Gastrocnemius medialis (tissue), 4 donors: ENCODE measurements at places on chromosomes 3 and 15.

- DNase-seq, result no peak
Observed at GRCh38 chr3:25037049-25037547, 391.0 kb upstream of the RARB start.

DNA sequence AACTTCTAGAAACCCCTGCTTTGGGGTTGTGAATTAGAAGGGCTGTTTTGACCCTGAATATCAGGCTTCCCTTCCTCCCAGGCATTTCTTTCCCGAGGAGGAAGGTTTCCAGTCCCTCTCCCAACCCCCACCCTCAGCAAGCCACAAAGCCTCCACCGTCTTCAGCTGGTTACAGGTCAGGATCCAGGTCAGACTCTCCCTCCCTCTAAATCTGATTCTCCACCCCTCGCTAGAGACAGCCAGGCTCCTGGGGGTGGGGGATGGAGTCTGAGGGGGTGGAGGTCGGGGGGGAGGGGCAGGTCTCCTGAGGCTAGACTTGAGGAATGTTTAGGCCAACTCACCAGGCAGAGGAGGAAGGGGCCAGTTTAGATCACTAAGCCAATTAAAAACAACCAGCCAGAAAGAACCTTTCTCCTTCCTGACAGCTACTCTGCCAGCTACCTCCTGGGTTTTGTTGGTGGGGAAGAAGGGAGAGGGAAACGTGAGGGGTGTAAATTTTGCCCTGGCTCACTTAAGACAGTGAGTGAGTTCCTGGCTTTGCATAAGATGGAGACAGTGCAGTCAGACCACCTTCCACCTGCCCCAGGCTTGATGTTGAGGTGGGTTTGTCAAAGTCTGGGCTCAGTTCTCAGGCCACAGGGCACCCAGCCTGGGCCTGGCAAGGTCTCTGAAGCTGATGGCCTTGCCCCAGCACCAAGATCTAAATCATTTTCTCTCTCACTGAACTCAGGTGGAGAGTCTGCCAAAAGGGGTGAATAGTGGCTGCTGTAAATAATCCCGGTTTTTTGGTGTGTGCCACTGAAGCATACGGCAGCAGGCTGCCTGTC, 19.5 kb downstream of the BMF start:
- no peak for DNase-seq

GRCh38 chr3:55774856-55775255, 287.8 kb upstream of the WNT5A start:
- DNase-seq, result no peak

- DNase-seq, result no peak
Observed at GRCh38 chr15:76010613-76011012, 1.6 kb downstream of the NRG4 start.

GRCh38 chr3:13258280-13258679, 161.8 kb downstream of the NUP210 start:
- no peak for DNase-seq

GRCh38 chr15:70823196-70823595, 30.8 kb downstream of the LARP6 start:
- DNase-seq, result no peak

- no peak for DNase-seq
Observed at GRCh38 chr3:74447221-74447620, 167.2 kb downstream of the CNTN3 start.

DNA sequence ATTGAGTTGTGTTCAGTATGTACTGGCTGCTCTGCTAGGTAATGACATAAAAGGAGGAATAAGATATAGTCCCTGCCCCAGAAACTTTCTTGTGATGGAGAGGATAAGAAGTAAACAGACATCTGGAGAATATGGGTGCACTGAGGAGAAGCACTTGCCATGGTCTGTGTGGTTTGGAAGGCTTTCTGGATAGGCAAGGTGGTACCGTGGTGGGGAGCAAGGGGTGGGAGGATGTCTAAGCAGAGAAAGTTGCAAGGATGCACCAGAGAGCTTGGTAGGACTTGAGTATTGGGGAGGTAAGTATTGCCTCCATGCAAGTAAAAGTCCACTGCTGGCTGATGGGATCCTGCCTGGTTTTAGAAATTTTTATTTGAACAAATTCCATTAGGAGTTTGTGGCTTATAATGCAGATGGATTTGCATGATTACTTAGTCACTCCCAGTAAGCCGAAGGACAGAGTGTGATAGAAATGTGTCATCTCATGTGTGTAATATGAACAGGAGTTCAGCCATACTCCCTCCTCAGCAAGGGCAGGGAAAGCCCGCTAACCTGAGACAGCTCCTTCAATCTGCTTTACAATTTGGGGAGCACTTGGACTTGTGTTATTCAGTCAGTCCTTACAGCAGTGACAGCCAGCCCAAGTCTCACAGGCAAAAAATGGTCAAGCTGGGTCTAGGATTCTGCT, 53.6 kb downstream of the CLSTN2 start:
- no peak for DNase-seq

DNA sequence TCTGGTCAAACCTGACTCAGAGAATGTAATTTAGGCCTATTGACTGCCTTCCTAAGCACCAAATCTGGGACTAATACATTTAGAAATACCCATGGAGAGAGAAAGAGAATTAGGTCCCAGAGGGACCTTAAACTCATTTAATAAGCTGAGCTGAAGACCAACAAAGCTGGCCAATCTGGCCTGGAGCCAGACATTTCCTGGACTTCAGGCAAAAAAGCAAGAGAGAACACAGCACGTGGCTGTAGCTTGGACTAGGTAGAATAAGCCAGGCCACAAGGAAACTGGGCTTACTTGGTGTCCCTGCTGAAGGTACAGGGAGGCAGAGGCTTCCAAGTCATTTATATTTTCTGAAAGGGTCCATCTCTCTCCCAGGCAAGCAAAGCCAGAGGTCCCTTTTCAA, 88.1 kb downstream of the RTP4 start:
- no peak for DNase-seq

GRCh38 chr15:92049290-92049989, 195.9 kb downstream of the SLCO3A1 start:
- no peak for DNase-seq

- no peak for DNase-seq
Observed at GRCh38 chr3:99418709-99419108, 219.7 kb upstream of the COL8A1 start.

DNA sequence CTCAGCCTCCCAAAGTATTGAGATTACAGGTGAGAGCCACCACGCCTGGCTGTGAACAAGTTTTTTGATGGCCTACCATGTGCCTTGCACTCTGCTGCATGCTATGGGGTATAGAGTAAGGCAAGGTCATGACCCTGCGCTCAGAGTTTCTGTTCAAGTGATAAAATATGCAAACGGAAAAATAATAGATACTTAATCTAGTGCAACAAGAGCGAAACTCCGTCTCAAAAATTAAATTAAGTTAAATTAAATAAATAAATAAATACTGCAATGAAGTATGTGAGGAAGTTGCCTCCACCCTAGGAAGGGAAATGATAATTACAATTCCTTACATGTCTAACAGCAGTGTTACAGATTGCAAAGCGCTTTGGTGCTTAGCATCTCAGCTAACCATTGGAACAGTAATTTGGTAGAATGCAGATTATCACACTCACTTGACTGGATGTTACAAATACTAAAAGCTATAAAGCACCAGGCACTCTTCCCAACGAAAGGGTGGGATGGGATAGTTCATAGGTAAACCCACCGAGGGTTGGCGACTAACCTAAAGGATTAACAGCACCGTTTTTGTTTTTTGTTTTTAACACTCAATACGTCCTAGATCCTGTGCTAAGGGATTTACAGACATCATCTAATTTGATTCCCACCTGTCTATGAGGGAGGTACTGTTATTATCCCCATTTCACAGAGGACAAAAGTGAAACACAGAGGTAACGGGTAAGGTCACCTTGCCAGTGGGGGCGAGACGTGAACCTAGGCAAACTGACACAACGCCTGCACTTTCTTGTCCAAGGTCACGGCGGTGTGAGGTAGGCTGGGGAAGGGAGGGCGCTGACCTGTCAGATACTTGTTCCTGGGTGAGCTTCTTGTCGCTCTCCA, 793 bp upstream of the FANCD2 start:
- no peak for DNase-seq

DNA sequence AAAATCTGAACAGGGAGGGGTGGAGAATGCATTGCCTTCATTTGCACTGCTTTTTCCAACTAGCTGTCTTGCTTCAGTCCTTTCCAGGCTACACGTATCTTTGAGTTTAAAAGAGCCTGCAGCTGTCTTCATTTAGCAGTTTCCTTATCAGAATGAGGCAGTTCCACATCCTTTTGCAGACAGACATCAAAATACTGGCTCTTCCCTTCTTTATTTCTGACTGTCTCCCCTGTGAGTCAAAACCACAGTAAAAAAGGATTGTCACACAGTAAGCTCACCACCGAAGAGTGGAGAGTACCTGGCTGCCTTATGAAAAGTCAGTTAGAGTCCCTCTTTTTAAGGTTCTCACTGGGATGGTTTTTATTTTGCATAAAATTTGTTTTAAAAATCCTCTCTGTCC, 205.5 kb upstream of the CD96 start:
- DNase-seq, result no peak

DNA sequence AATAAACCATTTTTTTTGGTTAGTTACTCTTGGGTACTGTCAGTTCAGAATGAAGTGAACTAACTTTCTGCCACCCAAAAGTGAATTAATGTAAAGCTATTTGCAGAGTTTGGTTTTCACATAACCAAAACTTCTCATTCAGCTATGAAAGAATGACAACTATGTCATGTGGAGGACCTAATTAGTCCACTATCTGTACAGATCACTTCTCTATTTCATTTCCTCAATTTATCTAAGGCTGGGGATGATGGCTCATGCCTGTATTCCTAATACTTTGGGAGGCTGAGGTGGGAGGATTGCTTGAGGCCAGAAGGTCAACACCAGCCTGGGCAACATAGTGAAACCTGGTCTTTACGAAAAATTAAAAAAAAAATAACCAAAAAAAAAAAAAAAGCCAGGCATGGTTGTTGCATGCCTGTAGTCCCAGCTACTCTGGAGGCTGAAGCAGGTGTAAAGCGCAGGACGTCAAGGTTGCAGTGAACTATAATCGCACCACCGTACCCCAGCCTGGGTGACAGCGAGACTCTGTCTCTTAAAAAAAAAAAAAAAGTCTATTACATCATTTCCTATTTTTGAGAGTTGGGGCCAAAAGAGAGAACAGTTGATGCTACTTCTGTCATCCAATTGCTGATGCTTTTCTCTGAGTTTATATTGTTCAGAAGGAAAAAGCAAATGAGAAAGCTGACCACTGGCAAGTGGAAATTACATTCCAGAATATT, 8.7 kb downstream of the HYPK start:
- DNase-seq, result no peak

GRCh38 chr3:87161013-87161412, 66.1 kb upstream of the CHMP2B start:
- DNase-seq, result no peak

GRCh38 chr15:58919232-58919631, 14.2 kb downstream of the SLTM start:
- no peak for DNase-seq
